T1000 (cell line): ENCODE measurements at places on chromosomes 4 and X.

DNA sequence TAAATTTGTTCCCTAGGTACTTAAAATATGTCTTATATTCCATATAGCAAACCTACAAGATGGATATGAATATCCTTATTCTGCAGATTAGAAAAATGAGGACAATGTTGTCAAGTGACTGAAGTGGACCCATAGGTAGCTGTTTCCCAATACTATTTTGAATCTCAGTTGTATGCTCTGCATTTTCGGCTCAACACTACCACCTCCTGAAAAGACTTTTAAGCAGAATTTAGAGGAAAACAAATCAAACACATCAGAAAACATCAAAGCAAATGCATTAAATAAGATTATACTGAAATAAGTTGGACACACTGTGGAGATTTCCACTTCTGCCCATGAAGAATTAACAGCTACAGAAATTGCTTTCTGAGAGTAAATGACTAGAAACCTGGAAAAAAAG lies 488.7 kb downstream of the TRIML1 start:
- DNase-seq = no peak

- DNase-seq = no peak
Measured at GRCh38 chr4:184648054-184648312, 1.3 kb downstream of the CASP3 start.

GRCh38 chr4:29708473-29708872 lies 1011.7 kb upstream of the PCDH7 start:
- DNase-seq = peak; percentile 77

DNA sequence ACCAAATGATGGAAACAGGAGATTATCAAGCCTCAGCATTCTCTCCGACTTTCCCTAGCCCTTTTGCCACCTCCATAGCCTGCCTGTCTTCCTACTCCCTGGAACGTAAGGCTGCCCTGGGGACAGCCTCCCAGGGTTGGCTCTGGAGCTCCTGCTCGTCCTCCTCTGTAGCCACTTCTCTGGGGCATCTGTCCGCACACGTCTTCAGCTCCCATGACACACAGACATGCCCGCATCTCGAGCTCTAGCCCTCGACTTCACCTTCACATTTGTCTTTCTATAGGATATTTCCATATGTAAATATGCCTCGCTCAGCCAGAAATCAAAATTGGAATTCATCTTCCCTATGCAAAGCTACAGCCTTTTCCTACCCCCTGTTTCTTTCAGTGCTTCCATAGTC lies 67.7 kb downstream of the TSC22D3 start:
- DNase-seq = no peak

DNA sequence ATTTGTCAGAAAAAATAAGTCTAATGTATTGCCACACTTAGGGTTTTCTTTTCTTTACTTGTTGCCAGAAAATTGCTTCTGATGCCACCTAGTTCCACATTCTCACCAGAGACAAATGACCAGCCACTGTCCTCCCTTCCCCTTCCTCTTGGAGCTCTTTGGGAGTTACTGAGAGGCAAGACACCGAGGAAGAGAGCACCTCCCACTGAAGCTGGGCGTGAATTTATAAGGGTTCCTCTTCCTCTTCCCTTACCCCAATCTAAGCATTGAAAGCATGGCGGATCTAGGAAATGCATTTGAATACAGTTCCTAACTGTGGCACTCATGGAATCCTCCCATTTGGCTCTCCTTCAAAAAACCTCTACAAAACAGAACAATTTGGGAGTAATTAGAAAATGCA lies 30.0 kb downstream of the ANXA3 start:
- DNase-seq = no peak

DNA sequence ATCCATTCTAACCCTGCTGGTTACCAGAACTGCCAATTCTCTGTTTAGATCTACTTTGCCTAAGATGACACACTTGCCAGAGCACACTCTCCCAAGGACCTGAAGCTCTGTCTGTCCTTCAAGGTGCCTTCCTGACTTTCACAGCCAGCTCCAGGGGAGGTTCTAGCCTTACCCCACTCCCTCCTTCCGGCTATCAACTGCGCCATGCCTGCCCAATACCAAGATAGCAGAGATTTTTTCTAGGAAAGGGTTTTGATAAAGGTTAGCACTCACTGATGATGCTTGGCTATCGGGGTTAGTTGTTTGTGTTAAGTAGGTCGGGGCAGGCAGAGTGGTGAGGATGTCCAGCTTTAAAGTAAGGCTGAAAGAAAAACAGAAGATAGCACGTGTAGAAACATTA lies 14.3 kb downstream of the ALPK1 start:
- DNase-seq = no peak

DNA sequence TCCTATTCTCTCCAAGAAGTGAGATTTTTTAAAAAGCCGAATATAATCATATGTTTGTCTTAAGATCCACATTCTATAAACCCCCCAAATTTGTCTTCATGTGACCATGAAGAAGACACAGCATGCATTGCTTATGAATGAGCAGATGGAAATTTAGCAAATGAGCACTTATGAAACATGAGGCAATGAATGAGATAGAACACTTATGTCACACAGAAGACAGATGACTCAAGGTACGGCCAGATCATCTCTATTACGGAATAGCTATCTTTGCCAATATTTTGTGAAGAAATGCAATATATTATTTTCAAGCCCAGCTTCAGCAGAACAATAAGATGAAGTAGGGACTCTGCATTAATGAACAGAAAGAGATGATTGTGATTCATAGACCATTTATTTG lies 21.4 kb downstream of the PHEX start:
- no peak for DNase-seq

DNA sequence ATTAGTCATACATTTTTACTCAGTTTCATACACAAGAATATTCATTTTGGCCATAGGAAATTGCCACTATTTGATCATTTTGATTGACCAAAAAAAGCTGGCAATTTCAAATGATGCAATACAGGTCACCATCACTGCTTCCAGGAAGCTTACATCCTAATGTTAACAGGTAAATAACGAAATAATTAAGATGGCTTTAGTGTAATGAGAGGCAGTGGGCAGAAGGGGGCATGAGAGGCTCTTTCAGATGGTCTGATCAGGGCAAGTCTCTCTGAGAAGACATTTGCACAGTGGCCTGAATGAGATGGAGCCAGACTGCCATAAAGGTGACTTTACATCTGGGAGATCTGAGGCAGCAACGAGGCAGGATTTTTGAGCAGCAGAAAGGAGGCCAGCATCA lies 170.7 kb downstream of the SLIT2 start:
- DNase-seq = no peak

GRCh38 chr4:80407246-80407645 lies 71.7 kb downstream of the CFAP299 start:
- no peak for DNase-seq

GRCh38 chr4:86306816-86307215 lies 53.0 kb downstream of the MAPK10 start:
- no peak for DNase-seq

DNA sequence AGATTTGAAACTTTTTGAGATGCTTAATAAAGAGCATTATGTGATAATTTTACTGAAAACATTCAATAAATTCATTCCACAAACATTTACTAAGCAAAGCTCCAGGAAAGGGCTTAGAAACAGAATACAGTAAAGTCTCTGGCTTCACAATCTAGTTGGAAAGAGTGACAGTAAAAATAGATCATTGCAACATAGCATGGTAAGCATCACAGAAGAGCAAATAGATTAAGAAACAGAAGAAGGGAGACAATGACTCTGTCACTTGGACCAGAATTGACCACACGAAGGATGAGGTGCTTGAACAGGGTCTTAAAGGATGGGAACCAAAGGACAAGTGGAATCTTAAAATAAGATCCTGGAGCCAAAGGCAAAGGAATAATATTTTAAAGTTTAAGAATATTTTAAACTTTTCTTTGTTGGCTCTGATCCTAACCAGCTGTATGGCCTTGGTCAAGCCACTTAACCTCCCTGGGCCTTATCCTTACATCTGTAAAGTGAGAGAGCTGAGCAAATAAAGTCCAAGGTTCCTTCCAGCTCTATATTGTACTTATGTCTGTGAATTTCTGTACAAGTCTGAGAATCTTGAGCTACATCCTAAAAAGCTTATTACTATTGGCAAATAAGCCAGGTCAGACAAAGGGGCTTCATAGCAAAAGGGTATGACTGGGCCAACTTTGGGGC lies 33.9 kb downstream of the SEC24D start:
- DNase-seq = no peak

GRCh38 chrX:19629541-19629940 lies 114.2 kb upstream of the MAP3K15 start:
- no peak for DNase-seq

DNA sequence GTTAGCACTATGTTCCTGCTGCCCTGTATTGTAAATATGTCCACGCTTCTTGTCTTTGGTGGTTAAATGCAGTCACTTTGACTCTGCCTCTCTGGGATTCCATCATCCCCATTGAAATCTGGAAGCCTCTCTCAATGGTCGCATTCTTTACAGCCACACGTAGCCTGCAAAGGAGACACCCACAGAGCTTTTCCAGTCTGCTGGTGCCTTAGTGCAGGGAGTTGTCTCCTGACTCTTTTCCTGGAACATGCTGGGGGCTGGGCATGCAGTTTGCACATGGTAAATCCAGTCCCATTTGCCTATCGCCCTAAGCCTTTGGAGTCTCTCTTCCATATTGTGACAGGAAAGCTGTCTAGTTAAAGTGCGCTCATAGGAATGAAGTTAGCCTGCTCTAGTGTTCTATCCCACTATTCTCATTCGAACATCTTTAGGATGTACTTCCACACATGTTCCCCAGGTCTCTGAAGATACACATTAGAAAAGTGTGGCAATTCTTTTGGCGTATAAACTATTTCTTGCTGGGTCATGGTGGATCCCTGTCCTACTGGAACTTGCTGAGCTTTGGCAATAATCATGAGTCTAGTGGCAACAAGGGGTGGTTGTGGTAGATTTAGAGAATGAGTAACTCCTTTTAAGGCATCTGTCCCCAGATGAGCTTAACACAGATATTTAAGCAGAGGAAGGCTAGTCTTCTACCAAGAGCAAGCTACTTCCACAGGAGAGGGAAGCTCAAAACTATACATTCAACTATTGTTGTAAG lies 33.7 kb downstream of the COQ2 start:
- no peak for DNase-seq

- DNase-seq = no peak
Measured at GRCh38 chrX:149909324-149910177, 19.8 kb upstream of the HSFX4 start.

DNA sequence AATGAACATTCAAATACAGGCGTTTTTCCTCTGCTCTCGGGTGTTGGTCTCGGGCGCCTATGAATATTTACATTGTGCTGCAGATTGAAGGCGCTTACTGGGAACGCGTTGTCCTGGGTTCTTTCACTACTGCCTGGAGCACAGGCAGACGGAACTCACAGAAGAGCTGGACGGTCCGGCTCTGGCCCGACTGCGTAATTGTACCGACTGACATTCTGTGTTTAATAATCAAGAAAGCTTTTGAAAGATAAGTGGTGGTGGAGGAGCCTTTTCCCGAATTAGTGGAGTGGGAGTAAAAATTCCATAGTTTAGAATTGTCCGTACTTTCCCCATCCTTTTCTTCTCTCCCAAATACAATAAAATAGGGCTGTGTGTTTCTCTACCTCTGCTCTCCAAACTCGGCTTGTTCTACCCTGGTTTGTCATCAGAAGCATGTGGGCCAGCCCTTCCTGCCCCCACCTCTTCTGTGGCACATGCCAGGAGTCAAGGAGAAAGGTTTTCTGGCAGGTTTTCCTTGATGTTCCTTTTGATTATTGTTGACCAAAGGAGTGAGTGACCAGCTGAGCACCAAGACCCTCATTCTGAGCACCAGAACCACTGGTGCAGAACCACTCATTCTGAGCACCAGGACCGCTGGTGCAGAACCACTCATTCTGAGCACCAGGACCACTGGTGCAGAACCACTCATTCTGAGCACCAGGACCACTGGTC lies 2.3 kb downstream of the FHDC1 start:
- DNase-seq = no peak

DNA sequence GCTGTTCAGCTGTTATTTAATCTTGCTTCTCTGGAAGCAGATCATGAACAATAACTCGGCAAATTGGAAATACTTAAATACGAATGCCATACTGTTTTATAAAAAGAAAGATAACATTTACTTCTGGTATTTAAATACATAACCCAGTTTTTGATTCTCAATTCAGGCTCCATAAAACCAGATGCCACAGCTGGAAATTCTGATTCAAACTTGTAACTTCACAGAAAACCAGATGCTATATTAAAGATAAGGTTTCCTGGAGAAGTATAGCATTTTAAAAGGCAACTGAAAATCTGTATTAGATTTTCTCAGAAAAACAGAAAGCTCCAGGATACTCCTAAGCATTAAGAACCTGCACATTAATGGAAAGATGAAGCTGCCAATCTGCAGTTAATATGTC lies 40.2 kb downstream of the STX18 start:
- DNase-seq = no peak

- DNase-seq = no peak
Measured at GRCh38 chrX:155888139-155888538, 7.0 kb downstream of the VAMP7 start.

- no peak for DNase-seq
Measured at GRCh38 chrX:57447856-57448255, 144.0 kb upstream of the ZXDB start.

DNA sequence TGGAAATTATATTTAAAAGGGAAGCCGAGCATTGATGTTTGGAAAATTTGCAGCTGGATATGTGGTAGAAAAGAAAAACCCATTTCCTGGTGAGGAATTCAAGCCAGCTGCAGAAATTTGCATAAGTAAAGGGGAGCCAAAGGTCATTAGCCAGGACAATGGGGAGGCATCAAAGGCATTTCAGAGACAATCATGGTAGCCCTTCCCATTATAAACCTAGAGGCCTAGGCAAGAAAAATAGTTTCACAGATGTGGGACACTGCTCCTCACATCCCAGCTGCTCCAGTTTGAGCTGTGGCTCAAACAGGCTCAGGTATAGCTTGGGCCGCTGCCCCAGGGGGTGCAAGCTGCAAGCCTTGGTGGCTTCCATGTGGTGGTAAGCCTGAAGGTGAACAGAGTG lies 35.8 kb downstream of the NAP1L3 start:
- DNase-seq = no peak

GRCh38 chr4:83644677-83645659 lies 109.1 kb downstream of the GPAT3 start:
- DNase-seq = no peak

- no peak for DNase-seq
Measured at GRCh38 chrX:133546441-133546840, 131.2 kb upstream of the GPC4 start.

DNA sequence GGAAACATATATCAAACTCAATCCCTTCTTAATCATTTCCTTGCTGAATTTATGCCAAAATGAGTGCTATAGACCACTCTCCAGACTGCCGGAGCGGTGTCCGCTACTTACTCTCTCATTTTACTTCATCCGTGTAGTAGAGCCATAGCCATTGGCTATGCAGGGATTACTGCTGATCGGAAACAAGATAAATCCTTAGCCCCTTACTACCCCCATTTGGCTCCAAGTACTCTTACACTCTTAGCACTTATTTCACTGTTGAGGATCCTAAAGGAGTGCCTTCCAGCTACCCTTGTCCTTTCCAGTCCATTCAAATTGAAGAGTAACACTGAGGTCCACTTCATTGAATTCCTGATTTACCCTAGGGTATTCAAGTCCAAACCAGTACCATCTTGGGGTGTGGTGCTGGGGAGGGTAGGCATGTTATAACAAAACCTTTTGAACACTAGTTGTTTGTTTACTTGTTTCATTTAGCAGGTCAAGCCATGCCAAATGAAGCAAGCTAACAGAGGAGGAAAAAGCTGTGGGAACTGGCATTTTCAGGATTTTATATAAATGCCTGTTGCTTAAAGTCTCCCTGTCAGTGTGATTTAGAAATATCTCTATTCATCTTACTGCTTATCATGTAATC lies 715.1 kb downstream of the FSTL5 start:
- no peak for DNase-seq
